Smooth muscle cell of bladder (primary cell): ENCODE measurements at places on chromosomes 13 and 19. TPM values are rescaled to one million over a fixed set of nuclear protein-coding genes. Genes with fewer than 3 reads are reported as not detected.

ZNF93 gene
- 1.7 and 1.9 TPM in 2 replicates for total RNA-seq

SPACA6 gene
- 4.7 and 6.5 TPM in 2 replicates for total RNA-seq

NECTIN2 gene
- 57.8 and 61.3 TPM in 2 replicates for total RNA-seq

APOC4 gene
- not detected in 2 replicates for total RNA-seq

AP1M2 gene
- not detected in 2 replicates for total RNA-seq

OR4F17 gene
- total RNA-seq, result under 0.01 TPM in 1 of 2 replicates, not detected in the other

ANGPTL8 gene
- total RNA-seq, result 0.18 TPM in 1 of 2 replicates, not detected in the other

TFDP1 gene
- 25.0 and 34.6 TPM in 2 replicates for total RNA-seq

OR10H1 gene
- total RNA-seq, result not detected in 2 replicates

RCBTB2 gene
- 6.3 and 8.1 TPM in 2 replicates for total RNA-seq

SHD gene
- not detected in 2 replicates for total RNA-seq

MCEMP1 gene
- total RNA-seq, result not detected in 2 replicates

PNMA8C gene
- total RNA-seq, result 0.09 and 0.14 TPM in 2 replicates

MAP1S gene
- total RNA-seq, result 9.2 and 11.2 TPM in 2 replicates

TUBA3C gene
- not detected in 2 replicates for total RNA-seq

CBARP gene
- total RNA-seq, result 1.00 and 1.8 TPM in 2 replicates

TEX101 gene
- total RNA-seq, result not detected in 2 replicates

KIR3DL2 gene
- total RNA-seq, result not detected in 2 replicates

ARRDC5 gene
- not detected in 2 replicates for total RNA-seq

NMRK2 gene
- total RNA-seq, result not detected in 2 replicates

KISS1R gene
- under 0.01 TPM in 1 of 2 replicates, not detected in the other for total RNA-seq

TNFAIP8L1 gene
- total RNA-seq, result 0.85 and 1.2 TPM in 2 replicates

FLT1 gene
- total RNA-seq, result 3.3 and 10.1 TPM in 2 replicates

GPC6 gene
- total RNA-seq, result 41.4 and 124 TPM in 2 replicates

KLK8 gene
- total RNA-seq, result not detected in 2 replicates

PTGIR gene
- 2.3 and 3.0 TPM in 2 replicates for total RNA-seq

IRGC gene
- not detected in 2 replicates for total RNA-seq

CYP2A7 gene
- total RNA-seq, result not detected in 2 replicates

CYP2A13 gene
- not detected in 2 replicates for total RNA-seq

CEACAM6 gene
- not detected in 2 replicates for total RNA-seq

GPR183 gene
- 0.09 TPM in 1 of 2 replicates, not detected in the other for total RNA-seq

CHAMP1 gene
- 8.7 and 9.5 TPM in 2 replicates for total RNA-seq

METTL21C gene
- total RNA-seq, result not detected in 2 replicates

ZNF155 gene
- 4.9 and 7.8 TPM in 2 replicates for total RNA-seq
